IPS DF 19.7 (cell line): ENCODE measurements at places on chromosomes 1 and 21.

GRCh38 chr1:237789619-237790018, 101.1 kb downstream of the ZP4 start:
- no peak for DNase-seq

DNA sequence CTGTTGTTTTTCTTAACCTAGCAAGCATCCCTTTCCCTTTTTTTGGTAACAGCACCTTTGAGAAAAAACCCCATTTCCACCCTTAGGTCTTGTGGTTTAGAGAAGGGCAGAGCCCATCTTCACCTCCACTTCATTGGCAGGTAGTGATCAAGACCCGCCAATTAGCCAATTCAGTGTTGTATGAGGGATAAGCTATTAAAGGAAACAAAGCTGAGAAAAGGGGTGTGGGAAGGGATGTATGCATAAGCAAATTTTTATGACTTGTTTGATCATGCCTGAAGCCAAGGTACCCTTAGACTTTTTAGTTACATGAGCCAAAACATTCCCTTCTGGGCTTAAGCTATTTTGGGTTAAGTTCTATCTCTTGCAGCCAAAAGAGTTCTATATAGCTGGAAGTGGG, 3.6 kb upstream of the ZNF697 start:
- DNase-seq = no peak

- DNase-seq = no peak
Measured at GRCh38 chr1:55088413-55088812, 49.1 kb downstream of the PCSK9 start.

DNA sequence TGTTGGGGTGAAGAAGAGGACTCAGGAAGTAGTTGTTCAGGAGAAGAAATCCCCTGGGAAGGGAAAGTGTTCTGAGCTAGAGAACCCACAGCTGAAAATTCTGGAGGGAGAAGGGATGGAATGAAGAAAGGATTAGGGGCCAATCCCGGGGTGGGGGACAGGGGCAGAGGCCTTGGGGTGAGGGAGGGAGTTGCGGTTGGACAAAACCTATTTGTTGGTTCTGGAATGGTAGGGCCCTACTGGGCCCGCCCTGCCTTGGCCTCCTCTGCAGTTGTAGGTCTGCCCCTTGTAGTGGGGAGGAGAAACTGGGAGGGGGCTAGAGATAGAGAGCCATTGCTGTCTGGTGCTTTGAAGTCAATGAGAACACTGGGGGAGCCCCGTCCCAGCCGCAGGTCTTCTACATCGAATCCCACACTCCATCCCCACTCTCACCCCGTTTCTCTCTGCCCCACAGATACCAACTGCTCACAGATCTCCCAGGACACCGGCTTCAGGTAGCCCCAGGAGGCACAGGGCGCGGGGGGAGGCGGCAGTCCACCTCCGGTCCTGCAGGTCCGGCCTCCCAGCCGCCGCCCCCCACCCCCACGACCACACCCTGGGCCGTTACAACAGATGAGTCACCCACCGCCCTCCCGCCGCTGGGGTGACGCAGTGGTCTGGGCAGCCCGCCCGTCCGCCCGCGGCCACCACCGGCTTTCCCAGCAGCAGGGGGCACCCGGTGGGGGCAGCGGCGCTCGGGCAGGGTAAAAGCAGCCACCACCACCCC, 1.1 kb downstream of the TAGLN2 start:
- DNase-seq = no peak

- no peak for DNase-seq
Measured at GRCh38 chr1:41936107-41936506, 17.4 kb upstream of the HIVEP3 start.

DNA sequence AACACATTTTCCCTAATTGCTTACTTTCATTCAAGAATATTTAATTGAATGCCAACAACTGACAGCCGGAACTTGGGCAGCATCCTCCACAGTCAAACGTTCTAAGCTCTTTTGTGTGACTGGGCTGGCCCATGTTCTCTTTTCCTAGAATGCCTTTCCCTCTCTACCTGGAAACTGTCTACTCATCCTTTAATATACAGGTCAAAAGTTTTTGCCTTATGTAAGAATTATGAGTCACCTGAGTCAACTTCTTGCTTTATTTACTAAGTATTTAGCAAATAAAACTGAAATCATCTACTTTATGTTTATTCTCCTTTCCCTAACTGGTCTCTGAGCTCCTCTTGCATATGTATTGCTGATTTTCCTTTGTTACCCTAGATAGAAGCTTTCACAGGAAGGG, 172.2 kb downstream of the CHRM3 start:
- DNase-seq = no peak

DNA sequence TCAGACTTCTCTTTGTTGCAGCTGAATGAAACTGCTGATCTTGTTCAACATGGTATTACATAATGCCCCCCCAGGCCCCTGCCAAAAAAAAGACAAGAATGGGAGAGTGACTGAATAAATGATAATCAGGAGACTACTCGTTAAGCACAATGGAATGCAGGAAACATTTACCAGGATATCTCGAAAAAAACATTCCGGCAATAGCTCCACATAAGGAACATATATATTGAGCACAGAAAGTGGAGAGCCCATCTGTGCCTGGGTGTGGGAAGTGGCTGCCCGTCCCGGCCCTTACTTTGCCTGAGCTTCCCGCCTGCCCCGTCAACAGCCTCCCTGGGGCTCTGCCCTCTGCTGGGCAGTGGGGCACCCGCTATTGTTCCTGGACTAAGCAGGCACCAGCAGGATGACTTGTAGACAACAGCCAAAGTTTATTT, 13.3 kb downstream of the TRIM11 start:
- no peak for DNase-seq

GRCh38 chr1:15965228-15965767, 10.6 kb downstream of the ZBTB17 start:
- no peak for DNase-seq

DNA sequence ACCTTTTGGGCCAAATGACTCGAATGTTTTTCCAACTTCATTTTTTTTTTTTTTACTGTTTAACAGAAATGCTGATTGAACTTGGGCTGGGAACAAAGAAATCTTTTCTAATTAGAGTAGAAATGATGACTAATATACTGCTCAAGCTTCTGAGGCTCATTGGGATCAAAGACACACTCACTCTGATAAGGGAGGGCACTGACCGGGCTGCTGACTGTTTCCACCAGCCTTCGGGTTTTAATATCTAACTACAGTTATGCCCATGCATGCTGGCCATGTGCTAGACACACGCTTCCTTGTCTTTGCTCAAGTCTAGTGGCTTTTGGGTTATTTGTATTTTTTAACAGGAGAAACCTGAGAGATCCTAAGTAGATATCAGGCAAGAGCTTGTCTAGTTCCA, 16.8 kb downstream of the ZBTB18 start:
- no peak for DNase-seq

GRCh38 chr1:109762821-109763645, 690 bp downstream of the EPS8L3 start:
- no peak for DNase-seq

DNA sequence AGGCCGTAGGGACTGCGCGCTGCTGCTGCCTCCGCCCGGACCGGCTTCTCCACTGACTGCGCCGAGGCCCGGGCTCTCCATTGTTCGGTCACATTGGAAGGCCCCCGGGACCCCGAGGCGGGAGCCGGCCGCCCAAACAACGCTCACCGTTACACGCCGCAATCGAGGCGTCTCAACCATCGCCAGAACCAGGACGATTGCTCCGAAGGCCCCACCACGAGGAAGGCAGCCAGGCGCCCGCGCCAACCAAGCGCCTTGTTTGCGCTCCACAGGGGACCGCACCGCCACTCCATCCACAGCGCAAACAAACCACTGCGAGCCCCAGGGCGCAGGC, 595 bp downstream of the GLUL start:
- no peak for DNase-seq

DNA sequence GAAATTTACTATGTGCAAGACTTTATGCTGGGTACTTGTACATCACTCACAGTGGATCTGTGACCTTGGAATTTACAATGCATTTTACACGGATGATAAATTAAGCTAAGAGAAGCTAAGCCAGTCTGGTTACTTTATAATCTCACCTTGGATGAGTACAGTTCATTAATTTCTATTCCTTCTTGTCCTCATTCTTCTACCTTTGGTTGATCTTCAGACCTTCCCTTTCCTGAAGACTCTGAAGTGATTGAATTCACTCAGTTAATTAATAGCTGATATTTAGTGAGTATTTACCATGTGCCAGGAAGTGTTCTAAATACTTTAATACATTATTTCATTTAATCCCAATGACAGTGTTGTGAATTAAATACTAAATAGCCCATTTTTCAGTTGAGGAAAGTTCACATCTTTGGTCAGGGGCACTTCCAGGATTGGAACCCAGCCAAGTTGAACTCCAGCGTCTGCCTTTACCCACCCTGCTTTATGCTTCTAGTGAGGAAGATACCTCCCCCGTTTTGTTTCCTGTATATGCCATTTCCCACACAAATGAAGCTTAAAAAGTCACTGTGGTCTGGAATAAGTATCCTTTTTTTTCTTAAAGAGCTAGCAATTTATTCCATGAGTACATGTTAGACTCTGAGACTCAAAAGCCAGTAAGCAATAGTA, 146.6 kb downstream of the TLR5 start:
- no peak for DNase-seq

DNA sequence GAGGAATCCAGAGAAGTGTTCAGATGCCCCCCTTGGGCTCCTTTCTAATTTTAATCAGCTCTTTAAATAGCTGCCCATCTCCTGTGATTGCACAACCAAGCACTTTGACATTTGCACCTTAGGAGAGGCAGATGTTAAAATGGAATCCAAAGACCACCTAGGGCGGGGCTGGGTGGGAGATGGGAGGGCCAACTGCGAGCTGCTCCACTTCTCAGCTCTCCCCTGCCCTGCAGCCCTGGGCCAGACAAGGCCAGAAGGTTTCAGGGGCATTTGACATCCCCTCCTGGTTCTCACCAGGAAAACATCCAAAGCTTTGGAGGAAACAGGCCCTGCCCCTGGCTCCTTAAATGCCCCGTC, 106.9 kb downstream of the DHRS3 start:
- DNase-seq = no peak

DNA sequence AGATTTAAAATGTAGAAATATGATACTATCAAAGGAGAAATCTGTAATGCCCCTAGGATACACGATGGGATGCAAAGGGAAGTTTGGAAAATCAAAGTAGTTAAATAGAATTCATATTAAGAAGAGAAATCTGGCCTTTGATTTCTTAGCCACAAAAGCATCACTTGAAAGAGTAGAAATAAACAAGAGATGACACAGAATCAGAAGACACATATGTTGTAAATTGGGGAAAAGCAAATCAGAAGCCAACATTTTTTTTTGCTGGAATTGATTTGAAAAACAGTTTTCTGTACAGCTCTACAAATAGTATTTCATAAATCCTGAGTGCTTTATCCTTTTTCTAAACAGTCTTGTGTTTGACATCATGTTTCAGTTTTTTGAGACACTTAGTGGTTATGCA, 12.4 kb upstream of the TNFSF18 start:
- DNase-seq = no peak

DNA sequence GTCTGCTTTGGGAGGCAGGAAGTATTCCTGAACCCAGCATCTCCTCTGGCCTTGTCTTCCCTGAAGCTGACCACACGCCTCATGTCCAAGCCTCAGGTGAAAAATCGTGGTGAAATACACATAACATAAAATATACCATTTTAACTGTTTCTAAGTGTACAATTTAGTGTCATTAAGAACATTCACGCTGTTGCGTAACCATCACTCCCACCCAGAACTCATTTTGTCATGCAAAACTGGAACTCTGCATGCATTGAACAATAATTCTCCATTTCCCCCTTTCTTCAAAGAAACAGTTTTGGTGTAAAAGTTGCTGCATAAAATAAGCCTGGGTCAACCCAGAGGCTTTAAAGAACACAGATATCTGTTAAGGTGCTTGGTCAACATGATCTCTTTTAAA, 93.5 kb downstream of the PLD5 start:
- no peak for DNase-seq

- DNase-seq = no peak
Measured at GRCh38 chr1:1169429-1170214, 4.1 kb upstream of the TTLL10 start.

DNA sequence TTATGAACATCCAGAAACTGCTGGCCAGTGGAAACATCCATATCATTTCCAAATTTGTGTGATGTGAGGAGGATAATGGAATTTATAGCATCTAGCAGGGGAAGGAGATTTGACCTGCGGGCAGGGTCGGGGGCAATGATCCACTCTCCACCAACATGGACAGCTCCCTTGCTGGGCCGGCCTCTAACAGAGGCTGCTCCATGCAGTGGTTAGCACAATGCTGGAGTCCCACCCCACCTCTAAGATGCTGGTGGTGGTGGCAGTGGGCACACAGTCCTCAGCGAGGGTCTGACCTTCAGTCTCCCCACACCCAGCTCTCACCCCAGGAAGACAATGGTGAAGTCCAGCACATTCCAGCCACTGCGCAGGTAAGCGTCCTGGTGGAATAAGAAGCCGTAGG, 18.7 kb downstream of the CACNA1S start:
- no peak for DNase-seq

DNA sequence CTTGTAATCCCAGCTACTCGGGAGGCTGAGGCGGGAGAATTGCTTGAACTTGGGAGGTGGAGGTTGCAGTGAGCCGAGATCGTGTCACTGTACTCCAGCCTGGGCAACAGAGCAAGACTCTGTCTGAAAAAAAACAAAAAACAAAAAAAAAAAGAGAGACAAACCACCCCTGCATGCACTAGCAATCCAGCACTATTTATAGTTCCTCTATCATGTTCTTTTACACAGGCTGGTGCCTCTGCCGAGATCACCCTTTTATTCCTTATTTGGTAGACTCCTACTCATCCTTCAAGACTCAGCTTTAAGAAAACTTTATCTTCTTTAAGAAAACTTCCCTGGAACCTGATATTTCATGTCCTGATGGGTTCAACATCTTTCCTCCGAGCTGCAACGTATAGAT, 10.8 kb downstream of the FMO5 start:
- no peak for DNase-seq

- no peak for DNase-seq
Measured at GRCh38 chr1:23814016-23814415, 11.2 kb downstream of the HMGCL start.

- no peak for DNase-seq
Measured at GRCh38 chr1:153572569-153573015, 6.9 kb upstream of the S100A2 start.

- no peak for DNase-seq
Measured at GRCh38 chr1:21931171-21932093, 5.7 kb downstream of the HSPG2 start.

- DNase-seq = no peak
Measured at GRCh38 chr1:177476676-177477075, 305.9 kb downstream of the BRINP2 start.

DNA sequence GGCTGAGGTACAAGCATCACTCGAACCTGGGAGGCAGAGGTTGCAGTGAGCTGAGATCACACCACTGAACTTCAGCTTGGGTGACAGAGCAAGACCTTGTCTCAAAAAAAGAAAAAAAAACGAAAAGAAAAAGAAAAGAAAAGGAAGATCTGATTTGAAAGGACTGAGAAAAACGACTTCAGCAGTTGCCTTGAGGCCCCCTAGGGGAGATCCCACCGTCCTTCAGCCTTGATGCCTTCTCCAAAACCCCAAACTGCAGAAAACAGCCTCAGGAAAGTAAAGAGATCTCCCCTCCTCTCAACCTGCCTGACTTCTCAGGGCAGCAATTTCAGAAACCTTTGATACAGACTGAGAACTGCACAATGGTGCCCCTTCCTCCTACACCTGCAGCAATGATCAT, 50.9 kb upstream of the BCAR3 start:
- no peak for DNase-seq
